ENCODE measurements at places on chromosomes 4 and X. TPM values are rescaled to one million over a fixed set of nuclear protein-coding genes. Genes with fewer than 3 reads are reported as not detected.

ATOH1 gene
- polyA plus RNA-seq: 8.9 TPM

RASL11B gene
- polyA plus RNA-seq: 1.4 TPM

SUPT20HL2 gene
- polyA plus RNA-seq: 0.04 TPM

L1CAM gene
- polyA plus RNA-seq: 16.3 TPM

NUP62CL gene
- polyA plus RNA-seq: 9.7 TPM

GRCh38 chr4:113968473-113968872 is 11.0 kb downstream of the ARSJ start:
- no peak for DNase-seq

- no peak for DNase-seq
Observed at GRCh38 chrX:34875204-34875603, 67.4 kb upstream of the FAM47B start.

GRCh38 chr4:183989931-183990330 is 84.8 kb downstream of the STOX2 start:
- DNase-seq: no peak

DNA sequence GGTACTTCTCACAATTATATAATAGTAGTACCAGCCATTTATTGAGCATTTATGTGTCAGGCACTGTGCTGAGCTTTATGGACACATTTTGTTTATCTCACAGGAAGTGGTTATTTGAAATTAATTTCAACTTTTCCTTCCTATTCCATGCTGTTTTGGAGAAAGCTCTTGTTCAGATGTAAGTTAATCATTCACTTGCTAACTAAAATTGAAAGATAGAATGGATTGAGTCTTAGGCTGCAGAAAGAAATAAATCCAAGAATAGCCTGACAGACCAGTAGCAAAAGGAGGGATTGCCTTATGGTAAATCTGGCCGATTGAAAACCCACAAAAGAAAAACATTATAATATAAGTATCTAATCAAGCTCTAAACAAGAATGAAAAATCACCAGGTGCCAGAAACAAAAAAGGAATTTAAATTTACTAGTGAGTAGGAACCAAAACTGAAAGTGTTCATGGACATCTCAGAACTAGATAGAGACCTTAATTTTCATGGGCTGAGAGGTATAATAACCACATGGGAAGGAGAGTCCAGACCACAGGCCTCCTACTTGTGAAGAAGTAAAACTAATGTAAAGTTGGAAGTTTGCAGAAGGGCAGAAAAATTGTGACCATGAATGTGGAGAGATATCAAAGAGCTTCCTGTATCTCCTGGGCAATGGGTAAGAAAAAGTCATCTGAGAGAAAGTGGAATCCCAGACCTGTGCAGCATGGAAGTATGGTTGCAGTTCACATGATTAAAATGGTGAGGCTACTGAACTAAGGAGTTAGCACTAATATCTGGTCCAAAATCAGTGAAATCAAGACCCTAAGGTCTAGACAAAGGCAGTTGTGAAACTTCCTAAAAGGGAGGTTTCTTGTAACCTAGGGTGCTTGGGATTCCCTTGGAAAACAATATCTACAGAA is 38.0 kb downstream of the RADX start:
- DNase-seq: peak; percentile 12

GRCh38 chr4:147987252-147987651 is 255.4 kb downstream of the ARHGAP10 start:
- DNase-seq: no peak

GRCh38 chrX:154368630-154369448 is 5.6 kb downstream of the FLNA start:
- DNase-seq: peak; percentile 61

DNA sequence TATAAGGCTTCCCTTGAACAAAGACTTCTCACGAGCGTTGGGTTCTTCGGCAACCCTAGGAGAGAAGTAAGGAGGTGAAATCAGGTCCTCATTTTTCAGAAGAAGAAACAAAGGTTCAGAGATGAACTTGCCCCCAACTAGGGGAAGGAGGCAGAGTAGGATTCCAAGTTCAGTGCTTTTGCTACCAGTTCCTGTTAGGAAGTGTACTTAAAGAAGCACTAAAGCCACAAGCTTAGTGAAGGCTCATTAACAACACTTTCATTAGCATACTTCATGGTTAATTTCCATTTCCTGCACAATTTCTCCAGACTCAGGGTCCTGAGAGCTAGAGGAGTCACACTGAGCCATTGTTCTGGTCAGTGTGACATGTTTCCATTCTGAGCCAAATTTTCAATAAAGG is 52.1 kb downstream of the VSIG4 start:
- DNase-seq: no peak

DNA sequence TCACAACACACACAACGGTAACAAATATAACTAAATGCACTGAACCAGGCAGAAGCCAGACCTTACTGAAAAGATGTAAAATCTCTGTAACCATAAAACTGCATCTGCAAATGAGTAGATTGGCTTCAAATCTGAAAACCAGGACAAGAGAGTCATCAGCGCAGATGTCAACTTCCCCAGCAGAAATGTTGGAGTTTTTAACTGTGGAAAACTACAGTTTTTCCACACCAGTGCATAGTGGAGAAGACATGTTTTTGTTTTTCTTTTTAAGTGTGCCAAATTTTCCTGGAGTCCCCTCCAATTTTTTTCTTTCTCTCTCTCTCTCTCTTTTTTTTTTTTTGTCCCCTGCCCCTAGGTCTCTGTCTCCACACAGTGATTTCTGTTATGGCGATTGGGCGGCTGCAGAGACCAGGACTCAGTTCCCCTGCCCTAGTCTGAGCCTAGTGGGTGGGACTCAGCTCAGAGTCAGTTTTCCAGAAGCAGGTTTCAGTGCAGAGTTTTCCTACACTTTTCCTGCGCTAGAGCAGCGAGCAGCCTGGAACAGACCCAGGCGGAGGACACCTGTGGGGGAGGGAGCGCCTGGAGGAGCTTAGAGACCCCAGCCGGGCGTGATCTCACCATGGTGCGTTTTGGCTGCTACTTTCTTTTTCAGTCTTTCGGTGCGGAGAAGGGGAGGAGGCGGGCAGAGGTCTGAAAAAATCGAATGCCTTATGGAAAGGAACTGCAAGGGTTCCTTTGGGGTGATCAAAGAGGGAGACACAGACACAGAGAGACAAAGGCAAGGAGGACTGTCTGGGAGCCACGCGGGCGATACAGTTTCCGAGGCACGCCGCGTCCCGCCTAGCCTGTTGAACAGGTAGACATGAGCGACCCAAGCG is at the start of gene GUCY1A1:
TSS of gene GUCY1A1 (plus strand) at position 505 of the 878 bp plus-strand sequence. CDS start 30,020 bp downstream, outside the sequence.
- no peak for DNase-seq

DNA sequence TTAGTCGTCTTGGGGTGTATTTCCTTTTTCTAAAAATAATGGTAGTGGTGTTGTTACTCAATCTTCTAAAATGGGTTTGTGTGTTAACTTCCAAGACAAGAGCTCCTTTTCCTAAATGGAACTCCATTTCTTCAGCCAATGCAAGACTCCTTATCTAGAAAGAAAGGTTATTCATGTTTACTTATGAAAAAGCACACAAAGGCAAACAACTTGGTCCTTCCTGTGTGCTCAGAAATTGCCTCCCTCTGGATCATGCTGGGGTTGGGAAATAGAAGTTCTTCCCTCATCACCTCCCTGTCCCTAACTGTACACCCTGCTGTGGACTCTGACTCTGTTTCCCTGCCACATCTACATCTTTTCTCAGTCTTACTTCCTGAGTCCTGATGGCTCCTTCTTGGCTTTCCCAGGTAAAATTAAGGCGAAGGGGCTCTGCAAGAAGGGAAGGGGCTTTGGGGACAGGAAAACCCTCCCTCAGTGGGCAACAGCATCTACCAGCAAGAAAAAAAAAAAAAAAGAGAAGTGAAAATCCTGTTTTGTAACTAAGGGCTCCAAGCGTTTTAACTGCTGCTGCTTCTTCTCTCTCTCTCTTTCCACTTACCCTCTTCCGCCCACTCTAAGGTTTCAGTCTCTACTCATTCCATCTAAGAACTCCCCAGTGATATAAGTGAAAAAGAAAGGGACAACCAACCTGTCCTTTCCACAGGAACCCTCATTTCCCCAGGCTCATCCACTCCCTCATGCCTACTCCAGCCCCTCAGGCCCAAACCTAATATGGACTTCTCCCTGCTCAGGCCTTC is 19.8 kb upstream of the TASL start:
- no peak for DNase-seq

DNA sequence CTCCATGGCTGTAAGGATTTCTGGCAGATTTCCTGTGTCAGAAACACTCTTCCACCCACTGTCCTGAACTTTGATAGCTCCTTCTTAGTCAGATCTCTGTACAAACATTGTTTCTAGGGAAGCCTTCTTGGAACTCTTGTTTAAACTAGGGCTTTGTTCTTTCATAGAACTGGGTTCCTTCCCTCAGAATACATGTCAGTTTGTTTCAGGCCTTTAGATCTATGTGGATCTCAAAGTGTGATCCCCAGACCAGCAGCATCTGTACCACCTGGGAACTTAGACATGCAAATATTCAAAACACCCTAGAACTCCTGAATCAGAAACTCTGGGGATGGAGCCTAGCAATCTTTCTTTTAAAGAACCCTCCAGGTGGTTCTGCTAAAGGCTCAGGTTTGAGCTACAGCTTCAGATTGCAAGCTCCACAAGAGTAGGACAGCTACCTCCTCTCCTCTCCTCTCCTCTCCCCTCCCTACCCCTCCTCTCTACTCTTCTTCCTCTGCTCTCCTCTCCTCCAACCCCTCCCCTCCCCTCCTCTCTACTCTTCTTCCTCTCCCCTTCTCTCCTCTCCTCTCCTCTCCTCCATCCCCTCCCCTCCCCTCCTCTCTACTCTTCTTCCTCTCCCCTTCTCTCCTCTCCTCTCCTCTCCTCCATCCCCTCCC is 12.7 kb downstream of the RASSF6 start:
- peak; percentile 65 for DNase-seq

GRCh38 chr4:170114636-170115035 is 24.9 kb upstream of the AADAT start:
- no peak for DNase-seq

- DNase-seq: no peak
Observed at GRCh38 chr4:172628263-172628662, 540.3 kb upstream of the GALNT7 start.

- DNase-seq: peak; percentile 7
Observed at GRCh38 chrX:134761788-134762187, 103.5 kb upstream of the PLAC1 start.

DNA sequence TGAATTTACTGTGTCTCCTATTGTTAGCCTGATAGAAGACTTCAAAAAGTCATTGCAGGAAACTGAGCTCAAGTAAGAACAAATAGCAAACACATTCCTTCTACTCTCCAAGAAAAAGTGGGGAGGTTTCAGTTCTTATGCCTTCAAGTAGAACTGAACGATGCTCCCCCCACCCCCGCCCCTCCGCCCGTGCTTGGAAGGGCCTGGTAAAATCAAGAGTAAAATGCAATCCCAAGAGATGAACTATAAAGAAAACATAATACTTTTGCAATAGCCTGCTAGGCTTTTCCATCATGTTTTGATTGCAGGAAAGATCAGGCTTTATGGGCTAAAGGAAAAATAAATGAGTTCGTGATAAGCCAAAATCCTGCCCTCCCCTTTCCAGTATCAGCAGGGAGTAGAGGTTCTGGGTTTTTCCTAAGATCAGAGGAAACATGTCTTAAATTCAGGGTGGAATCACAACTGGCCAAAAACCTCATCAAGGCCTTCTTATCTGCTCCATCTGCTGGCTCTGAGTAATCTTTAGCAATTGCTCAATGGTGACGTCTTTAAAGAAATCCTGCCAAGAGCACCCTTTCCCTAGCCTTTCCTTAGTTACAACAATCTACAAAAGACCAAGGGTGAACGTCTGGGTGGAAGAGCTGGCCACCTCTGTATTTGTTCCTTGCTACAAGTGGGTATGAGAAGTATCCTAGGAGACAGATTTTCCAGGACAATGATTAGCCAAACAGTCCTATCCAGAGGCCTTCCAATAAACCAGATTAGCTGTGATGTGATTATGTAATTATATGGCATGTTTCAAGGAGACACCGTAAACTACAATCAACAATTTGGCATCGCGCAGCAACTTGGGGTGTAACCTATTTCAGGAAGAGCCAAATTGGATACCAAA is 66.3 kb upstream of the FAM9C start:
- peak; percentile 78 for DNase-seq

GRCh38 chr4:122703868-122704267 is 28.6 kb upstream of the BBS12 start:
- DNase-seq: no peak

GRCh38 chr4:111510535-111510934 is 634.7 kb upstream of the FAM241A start:
- no peak for DNase-seq
